ENCODE measurements at places on chromosomes 1 and 21. TPM values are rescaled to one million over a fixed set of nuclear protein-coding genes. Genes with fewer than 3 reads are reported as not detected.

GRCh38 chr1:37495875-37496274, 18.7 kb downstream of the MEAF6 start:
- DNase-seq, result no peak

DNA sequence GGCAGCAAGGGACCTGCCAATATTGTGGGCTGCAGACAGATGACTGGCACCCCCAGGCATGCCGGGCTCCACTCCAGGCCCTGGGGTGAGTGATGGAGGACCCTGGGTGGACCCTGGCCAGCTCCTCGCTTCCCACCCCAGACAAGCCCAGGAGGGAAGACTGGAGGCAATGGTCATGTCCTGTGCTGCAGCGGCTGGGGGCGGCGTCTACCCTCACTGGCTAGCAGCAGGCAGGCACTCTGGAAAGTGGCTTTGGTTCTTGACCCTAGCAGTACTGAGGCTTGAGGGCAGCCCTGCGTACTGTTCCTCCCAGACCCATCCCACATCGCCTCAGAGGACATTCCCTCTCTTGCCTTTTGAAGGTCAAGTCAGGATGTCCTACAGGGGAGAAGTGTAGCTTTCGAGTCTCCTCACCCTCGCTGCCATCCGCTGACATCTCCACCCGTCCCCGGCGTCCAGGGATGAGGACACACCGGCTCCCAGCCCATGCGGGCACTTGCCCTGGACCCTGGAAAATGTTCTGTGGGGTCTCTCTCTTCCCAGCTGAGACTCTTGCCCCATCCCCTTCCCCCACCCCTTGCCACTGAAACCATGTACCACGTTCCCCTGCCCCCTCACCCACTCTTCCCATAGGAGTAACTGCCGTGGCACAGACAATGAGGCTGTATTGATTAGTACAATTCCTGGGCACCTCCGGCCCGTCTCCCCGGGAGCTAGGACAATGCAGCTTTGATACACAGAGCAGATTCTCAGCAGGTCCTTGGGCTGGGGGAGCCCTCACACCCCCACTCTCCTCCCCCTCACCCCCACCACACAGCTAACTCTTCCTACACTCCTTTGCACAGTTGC, 15.0 kb downstream of the SLC6A9 start:
- no peak for DNase-seq

- DNase-seq, result no peak
Measured at GRCh38 chr1:225447650-225448089, 19.8 kb upstream of the LBR start.

DNA sequence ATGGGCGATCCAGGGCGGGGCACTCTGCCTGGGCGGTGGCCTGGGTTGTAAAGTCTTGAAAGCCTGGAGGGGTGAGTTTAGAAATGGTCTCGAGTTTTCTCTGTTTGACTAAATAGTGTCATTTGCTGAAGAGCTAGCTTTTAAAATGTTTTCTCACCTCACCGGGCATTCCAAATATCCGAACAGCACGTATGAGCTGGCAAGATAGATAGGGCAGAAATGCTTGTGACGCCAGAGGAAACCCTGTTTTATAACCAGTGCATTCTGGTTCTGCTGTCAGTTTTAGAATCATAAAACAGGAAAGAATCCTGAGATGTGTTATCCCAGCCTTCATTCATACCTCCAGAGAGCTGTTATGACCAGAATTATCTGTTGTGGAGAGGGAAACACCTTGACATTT, 725 bp downstream of the RTCA start:
- no peak for DNase-seq

DNA sequence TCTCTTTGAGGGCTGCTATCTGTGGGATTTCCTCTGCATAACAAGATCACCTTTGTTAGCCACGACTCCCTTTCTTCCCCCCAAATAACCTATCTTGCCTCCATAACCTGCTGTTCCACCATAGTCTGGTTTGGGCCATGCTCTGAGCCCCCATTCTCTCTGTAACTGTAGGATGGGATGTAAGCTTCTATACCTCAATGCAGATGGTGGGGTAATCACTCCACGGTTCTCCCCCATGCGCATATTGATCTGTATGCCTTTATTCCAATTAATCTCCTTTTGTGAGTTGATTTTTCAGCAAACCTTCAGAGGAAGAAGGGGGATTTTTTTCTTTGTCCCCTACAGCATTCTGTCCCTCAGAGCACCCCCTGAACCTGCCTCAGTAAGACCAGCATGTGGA, 170.1 kb upstream of the IRF2BP2 start:
- peak; percentile 55 for DNase-seq

- DNase-seq, result no peak
Measured at GRCh38 chr1:239547987-239548386, 161.6 kb downstream of the CHRM3 start.

Gene FAM131C
- 8.7 TPM for total RNA-seq

Gene GNG12
- 45.4 TPM for total RNA-seq

All from right atrium auricular region (tissue), 2 donors.